T-helper 2 cell treated with Interferon-gamma antibody and Interleukin-4, amounts not matched to agents 5 μg/mL and 100 μg/mL, for 36 hours (primary cell): ENCODE measurements at places on chromosomes 2 and 18.

GRCh38 chr2:134586326-134586965 is 132.4 kb downstream of the TMEM163 start:
- no peak for DNase-seq

GRCh38 chr2:128348701-128349100 is 30.0 kb upstream of the HS6ST1 start:
- no peak for DNase-seq

- no peak for DNase-seq
Measured at GRCh38 chr18:78777992-78778391, 201.6 kb upstream of the SALL3 start.

- no peak for DNase-seq
Measured at GRCh38 chr2:156005531-156005930, 327.0 kb downstream of the NR4A2 start.

DNA sequence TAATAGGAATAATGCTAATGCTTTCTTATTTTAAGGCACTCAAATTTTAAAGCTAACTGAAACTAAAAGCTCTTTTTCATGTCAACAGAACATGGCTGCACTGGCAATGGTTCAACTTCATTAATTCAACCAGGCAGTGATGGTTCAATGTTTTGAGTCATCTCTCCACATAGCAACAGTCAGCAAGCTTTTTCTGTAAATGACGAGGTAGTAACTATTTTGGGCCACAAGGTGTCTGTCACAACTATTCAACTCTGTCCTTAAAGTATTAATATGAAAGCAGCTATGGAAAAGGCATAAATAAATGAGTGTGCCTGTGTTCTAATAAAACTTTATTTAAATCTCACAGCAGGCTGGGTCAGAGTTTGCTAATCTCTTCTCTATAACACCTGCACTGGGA is 1425.6 kb upstream of the PIK3C3 start:
- DNase-seq = no peak

DNA sequence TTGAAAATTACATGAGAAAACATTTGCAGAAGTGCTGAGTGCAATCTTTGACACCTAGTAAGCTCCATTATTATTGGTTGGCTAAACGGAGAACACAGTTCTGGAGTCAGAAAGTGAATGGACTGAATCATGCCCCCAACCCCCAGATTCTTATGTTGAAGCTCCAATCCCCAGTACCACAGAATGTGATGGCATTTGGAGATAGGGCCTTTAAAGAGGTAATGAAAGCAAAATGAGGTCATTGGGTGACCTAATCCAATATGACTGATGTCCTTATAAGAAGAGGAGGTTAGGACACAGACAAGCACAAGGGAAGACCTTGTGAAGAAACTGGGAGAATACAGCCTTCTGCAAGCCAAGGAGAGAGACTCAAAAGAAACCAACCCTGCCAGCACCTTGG is 200.9 kb upstream of the EPAS1 start:
- DNase-seq = peak; percentile 39

DNA sequence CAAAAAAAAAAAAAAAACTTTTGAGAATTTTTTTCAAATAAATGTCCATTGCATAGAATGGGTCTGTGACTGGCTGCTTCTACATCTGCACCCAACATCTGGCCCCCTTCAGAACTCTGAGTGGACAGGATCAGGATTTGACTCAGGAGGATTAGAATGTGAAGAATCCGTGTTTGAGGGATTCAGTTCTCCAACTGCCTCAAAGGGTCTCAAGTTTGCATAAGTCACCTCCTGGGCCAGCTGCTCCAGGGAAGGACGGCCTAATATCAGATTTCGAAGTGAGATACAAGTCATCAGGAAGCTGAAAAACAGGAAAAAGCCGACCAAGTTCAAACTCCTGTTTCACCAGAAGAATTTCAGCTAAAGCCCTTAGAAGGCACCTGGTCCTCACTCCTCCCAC is 10.9 kb downstream of the MAT2A start:
- DNase-seq = no peak

- no peak for DNase-seq
Measured at GRCh38 chr18:45055811-45056210, 375.1 kb downstream of the SETBP1 start.

DNA sequence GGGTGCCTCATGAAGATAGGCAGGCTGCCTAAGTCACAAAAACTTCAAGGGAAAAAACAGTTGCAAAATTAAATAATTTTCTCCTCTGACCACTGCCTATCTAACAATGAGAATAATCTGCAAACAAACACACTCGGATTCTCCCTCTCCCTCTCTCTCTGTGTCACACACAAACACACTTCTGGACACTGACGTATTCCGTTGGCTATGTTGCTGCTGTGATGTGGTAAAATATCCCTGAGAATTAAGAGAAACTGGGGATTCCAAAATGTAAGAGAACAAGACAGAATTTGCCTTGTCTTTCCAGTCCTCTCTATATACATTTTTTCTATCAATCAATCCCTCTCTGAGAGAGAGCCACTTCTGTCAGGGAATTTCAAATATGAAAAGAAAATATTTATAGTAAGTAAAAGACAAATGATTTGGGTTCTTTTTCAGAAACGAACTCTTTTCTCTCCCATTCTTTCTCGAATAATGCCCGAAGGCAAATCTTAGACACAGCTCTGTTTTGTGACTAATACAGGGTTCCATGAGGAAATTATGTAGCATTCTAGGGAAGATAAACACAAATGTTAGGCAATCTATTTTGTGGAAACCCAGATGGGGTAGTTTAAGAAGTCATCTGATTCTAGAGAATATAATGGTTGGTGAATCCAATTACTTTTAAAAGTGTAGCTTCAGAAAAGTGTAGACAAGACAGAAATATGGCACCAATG is 310.3 kb upstream of the CYP26B1 start:
- DNase-seq = no peak

GRCh38 chr2:98037666-98038336 is 42.1 kb upstream of the TMEM131 start:
- DNase-seq = no peak

- no peak for DNase-seq
Measured at GRCh38 chr18:61833387-61833786, 59.4 kb downstream of the RNF152 start.

DNA sequence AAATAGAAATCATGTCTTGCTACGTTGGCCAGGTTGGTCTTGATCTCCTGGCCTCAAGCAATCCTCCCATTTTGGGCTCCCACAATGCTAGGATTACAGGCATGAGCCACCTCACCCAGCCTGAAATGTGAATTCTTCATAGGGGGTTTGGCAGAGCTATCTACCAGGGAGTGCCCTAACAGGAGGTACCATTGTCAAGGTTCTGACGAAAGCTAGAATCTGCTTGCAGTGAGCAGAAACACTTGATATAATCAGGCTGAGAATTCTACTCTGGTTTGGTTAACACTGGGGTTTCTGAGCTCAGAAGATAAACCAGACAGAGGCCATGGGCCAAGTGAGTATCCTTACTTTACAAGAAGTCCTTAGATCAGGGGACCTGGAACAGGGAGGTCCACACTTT is 7.2 kb upstream of the LAMA3 start:
- DNase-seq = no peak

- no peak for DNase-seq
Measured at GRCh38 chr2:219671279-219671678, 43.8 kb downstream of the SLC4A3 start.

GRCh38 chr2:122136056-122136455 is 380.6 kb downstream of the TSN start:
- DNase-seq = no peak

DNA sequence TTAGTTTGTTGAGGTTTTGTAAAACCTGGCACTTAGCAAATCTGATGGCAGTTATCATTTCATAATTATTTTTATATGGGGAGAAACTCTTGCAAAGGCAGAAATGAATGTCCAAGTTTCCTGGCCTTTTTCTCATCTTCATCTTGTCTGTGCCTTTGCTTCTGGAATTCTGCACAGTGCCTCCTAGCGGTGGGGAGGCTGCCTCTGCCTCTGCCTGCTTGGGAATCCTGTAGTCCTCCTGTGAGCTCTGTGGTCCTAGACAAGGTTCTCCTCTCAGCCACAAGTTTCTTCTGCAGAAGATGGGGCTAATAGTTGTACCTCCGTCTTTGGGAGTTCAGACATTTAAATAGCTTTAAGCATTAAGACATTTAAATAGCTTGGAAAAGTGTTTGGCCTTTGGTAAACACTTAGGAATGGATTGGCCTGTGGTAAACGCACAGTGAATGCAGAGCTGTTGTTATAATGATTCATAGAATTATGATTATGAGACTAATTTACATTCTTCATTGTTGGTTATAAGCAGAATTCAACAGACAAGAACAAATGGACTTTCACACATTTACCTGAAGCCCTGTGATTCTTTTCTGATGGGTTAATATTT is 101.2 kb downstream of the ZNF236 start:
- no peak for DNase-seq

DNA sequence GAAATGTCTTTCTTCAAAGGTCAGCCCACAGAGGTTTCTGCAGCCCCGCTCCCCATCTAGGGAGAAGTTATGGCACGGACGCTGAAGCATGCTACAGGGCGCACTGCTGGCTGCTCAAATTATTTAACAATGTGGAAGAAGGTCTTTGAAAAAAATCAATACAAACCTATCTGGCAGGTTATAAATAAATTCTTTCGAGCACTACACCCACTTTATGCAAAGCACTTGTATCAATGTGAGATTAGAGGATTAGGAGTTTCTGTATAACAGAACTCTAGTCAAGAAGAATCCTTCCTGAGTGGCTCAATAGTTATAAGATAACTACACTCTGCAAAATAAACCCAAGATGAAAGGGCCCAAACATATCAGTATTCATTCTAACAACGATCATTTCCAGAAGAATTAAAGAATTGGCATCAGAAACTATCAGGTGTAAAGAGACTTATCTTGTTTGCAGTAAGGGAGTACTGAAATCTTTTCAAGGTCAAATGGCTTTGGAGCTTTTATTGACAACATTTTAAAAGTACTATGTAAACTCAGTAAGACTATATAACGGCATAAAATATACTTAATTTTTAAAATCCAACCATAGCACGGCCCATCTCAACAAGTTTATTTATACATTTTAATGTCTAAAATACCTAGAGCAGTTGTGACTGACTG is 103.0 kb upstream of the DNMT3A start:
- DNase-seq = no peak
